NCI-H187 (cell line): ENCODE measurements at places on chromosomes 2 and 18.

DNA sequence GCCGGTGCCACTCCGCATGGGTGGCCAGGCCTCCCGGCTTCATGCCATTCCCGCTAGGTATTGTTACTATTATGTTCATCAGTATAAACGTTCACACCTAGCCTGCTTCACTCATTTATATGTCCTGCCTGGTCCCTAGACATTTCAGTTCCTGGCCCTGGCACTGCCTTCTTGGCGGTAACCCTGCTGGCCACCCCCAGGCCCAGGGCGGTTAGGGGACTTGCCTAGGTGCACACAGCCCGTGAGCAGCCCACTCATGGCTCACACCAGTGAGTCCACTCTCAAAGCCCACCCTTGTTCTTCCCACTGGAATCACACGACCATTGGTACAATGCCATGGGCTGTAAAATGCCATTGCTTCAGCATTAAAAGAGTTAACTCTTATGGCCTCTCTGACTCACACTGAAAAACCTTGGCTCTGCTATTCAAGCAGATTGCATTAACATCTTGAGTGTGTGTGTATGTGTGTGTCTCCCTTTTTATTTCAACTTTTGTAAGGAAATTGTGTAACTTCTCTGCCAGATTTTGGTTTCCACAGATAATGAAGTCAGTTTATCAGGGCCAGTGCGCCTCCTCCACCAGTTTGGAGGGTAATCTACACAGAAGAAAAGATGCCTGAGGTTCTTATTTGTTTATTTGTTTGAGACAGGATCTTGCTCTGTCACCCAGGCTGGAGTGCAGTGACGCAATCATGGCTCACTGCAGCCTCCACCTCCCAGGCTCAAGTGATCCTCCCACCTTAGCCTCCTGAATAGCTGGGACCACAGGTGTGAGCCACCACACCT, 74.2 kb downstream of the RAB31 start:
- DNase-seq: no peak

DNA sequence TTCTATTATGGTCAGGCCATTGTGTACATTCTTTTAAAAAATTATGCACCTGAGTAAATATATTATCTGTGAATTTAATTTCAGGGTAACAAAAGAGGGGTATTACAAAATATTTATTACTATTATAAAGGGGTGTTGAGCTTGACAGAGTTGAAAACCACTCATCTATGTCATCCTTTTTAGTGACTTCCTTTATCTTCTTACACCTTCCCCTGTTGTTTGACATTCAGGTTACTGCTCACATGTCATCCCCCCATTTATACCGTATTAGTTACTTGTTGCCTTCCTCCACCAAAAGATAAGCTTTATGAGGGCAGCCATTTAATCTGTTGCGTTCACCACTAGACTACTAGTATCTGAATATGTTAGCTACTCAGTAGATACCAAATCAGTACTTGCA, 291.2 kb downstream of the BCL2 start:
- no peak for DNase-seq

DNA sequence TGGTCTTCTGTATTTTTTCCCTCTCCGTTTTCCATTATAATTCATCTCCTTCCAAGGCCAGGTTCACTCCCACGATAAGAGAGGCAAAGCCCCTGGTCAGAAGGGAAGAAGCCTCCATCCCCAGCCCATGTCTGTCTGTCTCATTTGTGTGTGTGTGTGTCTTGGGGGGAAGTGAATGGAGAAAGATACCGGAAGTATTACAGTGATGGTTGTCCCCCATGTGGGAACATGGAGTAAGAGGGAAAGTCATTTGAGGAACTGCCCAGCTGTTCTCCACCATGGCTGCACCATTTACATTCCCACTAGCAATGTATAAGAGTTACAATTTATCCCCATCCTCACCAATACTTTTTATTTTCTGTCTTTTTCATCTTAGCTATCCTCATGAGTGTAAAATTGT, 113.6 kb upstream of the ATP8B1 start:
- no peak for DNase-seq

GRCh38 chr2:240572141-240573031, 4.1 kb downstream of the RNPEPL1 start:
- DNase-seq: no peak

- DNase-seq: no peak
These were observed 39.3 kb upstream of the SERPINB2 start for GRCh38 chr18:63848159-63848558.

GRCh38 chr2:160362541-160362940, 131.1 kb downstream of the RBMS1 start:
- no peak for DNase-seq

GRCh38 chr2:3432067-3432466, 52.6 kb downstream of the TRAPPC12 start:
- DNase-seq: no peak

- DNase-seq: no peak
These were observed 7.0 kb upstream of the NDUFV2 start for GRCh38 chr18:9095297-9096006.

DNA sequence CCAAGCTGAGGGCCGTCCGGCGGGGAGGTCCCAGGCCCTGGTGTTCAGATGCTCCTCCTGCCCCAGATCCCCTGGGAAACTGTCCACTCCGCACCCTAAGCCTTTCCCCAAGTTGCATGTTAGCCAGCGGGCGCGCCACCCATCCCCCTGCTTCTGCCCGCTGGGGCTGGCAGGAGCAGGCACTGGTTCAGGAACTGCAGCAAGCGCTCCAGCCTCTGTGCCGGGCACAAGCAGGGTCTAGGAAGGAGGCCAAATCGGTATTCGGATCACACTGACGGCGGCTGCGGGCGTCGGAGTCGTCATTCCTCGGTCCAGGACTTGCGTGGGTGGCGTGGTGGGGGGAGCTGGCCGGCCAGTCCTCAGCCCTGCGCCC, 53.7 kb downstream of the FAM168B start:
- no peak for DNase-seq

GRCh38 chr2:31978436-31978835, 32.4 kb downstream of the MEMO1 start:
- DNase-seq: no peak

DNA sequence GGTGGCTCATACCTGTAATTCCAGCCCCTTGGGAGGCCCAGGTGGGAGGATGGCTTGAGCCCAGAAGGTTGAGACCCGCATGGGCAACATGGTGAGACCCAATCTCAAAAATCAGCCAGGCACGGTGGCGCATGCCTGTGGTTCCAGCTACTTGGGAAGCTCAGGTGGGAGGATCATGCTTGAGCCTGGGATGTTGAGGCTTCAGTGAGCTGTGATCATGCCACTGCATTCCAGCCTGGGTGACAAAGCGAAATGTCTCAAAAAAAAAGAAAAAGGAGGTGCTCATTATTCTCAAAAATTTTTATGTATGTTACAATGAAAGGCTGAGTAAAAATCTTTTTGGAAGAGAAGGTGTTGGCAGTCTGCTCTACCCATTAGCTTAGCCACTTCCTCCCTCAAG, 106.8 kb downstream of the TSN start:
- DNase-seq: no peak

GRCh38 chr18:60668583-60668982, 296.0 kb upstream of the MC4R start:
- DNase-seq: no peak

GRCh38 chr2:104337869-104338268, 516.0 kb upstream of the POU3F3 start:
- no peak for DNase-seq

GRCh38 chr18:28041366-28041765, 135.6 kb downstream of the CDH2 start:
- DNase-seq: no peak

DNA sequence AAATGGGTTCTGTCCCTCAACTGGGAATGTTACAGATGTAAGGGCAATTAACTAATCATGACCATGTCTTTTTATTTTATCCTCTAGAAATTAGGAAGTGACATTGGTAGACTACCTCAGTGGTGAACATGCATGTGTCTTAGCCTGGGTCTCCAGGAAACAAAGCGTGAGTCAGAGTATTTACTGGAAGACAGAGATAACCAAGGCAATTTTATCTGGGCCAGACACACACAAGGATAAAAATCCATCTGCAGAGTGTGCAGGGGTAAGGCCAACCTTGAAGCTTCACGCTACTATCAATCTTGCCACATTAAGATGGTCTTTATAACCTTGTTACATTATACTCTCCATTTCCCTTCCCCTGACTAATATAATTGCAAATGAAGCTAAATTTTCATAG, 487.5 kb downstream of the SUCLG1 start:
- DNase-seq: no peak

GRCh38 chr2:146094185-146094584, 1574.3 kb upstream of the ZEB2 start:
- no peak for DNase-seq

DNA sequence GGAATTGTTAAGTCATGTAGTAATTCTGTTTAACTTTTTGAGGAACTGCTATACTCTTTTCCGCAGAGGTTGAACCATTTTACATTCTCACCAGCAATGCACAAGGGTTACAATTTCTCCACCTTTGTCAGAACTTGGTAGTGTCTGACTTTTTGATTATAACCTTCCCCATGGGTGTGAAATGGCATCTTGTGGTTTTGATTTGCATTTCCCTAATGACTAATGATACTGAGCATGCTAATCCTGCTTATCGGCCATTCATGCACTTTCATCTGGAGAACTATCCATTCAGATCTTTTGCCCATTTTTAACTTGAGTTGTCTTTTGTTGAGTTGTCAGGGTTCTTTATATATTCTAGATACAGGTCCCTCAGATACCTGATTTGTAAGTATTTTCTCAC, 47.2 kb downstream of the CYB5A start:
- DNase-seq: no peak

- no peak for DNase-seq
These were observed 71.3 kb downstream of the FMNL2 start for GRCh38 chr2:152406119-152406835.

GRCh38 chr2:204680576-204680975, 135.3 kb downstream of the PARD3B start:
- no peak for DNase-seq

DNA sequence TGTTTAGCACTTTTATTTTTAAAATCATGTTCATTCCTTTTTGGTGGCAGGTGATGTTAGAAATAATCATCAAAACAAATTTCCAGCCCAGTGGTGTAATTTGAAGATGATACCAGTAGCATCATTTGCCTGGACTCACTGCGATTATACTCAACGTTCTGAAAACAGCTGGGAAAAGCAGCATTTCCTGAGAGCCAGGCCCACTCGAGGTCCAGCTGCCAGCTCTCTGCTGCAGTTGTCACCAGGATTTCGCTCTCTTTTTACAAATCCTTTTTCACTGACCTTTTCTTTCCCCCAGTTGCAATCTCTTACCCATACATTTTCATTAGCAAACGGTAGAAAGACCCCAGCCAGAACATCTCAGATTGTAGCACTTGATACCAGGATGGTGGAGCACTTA, 110.6 kb upstream of the LYPD1 start:
- DNase-seq: no peak

GRCh38 chr2:229703909-229704630, 10.3 kb downstream of the DNER start:
- DNase-seq: no peak

GRCh38 chr2:100674666-100675065, 111.9 kb downstream of the PDCL3 start:
- DNase-seq: no peak

GRCh38 chr2:127401757-127402695, 14.3 kb upstream of the MAP3K2 start:
- no peak for DNase-seq

DNA sequence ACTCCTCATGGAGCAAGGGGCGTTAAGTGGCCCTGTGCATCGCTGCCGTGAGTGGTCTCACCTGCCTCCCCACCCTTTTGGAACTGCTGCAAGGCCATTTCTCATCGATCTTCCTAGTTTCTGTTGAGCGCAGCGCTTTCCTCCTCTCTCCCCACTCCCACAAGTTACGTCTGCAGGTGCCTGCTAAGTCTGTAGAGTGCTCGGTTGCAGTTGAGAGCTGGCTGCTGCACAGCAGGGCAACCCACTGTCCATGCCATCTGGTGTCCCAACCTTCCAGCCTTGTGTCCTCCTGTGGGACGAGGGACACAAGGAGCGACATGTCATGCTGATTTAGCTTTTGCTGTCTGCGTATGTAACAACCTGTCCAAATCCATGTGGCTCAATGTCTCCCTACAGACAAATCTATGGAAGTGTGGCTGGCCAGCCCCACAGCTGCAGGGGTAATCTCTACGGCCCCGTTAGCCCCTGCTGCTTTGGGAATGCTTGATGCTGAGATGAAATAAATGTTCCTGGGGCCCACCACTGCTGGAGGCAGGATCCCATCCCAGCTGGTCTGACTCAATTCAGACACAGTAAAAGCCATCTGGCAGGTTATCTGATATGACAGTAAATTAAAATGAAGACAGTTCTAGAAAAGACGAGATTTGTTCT, 68.1 kb upstream of the TCF7L1 start:
- DNase-seq: no peak

DNA sequence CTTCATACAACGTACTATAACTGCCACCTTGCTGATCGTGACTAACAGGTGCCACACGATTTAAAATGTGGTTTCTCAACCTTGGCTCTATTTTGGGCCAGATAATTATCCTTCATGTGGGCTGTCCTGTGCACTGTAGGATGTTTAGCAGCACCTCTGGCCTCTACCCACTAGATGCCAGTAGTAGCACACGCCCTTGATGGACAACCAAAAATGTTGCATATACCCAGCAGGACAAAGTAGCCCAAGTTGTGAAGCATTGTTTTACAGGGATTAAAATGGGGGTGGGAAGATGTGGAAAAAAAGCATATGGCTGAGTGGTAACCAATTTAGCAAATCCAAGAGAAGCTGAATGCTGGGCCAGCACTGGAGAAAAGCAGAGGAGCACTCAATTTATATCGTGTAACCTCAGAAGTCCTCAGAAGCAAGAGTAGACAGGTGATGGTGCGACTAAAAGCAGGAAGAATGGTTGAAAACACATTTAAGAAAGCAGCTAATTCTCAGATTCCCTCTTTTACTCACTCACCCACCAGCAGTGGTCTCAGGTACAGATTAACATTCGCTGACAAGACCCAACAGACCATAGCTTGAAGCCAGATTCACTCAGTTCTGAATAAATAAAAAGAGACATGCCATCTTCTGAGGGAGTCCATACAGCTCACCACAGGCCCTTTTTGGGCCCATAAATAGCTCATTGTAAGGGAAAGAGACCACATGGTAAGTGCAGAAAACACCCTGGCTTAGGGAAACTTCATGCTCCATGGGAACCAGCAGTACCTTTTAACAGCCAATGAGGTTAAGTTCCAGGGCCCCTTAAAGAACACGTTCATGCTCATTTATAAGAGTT, 50.6 kb downstream of the RAPH1 start:
- DNase-seq: peak; percentile 3

GRCh38 chr2:154827286-154827685, 128.8 kb downstream of the KCNJ3 start:
- no peak for DNase-seq

- DNase-seq: no peak
These were observed 998.0 kb downstream of the DSC3 start for GRCh38 chr18:30044496-30044895.

DNA sequence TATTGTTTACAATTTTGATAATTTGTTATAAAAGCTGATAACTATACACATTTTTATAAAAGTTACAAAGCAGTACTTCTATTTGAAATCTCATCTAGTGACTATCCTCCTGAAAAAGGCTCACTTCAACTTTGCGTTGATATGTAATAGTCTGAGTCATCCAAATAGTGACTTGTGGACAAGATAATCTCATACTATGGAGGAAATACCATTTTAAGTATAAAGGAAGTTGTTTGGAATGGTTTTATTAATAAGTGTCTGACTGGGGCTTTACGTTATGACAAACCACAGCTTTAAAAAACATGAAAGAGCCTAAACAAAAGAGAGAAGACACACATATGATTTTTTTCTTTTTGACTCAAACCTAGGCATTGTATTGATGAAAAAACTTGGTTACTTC, 272.3 kb upstream of the COL3A1 start:
- DNase-seq: no peak
